C1 segment of cervical spinal cord (tissue), 14 donors: ENCODE measurements at places on chromosomes 12 and 14.

- DNase-seq = no peak
These were observed 8.6 kb upstream of the CCDC196 start for GRCh38 chr14:66477567-66477966.

DNA sequence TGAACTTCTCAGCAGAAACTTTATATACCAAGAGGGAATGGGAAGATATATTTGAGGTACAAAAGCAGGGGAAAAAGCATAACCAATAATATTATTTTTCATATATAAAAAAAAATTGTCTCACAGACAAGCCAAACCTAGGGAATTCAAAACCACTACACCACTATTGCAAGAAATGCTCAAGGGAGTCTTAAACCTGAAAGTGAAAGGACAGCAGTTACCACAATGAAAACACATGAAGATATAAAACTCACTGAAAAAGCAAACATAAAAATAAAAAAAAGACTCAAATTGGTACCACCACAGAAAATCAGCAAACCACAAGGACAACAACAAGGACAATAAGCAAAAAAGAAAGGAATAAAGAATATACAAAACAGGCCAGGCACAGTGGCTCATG lies 131.9 kb downstream of the CEP128 start:
- no peak for DNase-seq

- DNase-seq = no peak
These were observed 11.5 kb upstream of the SCARB1 start for GRCh38 chr12:124874988-124875802.

- no peak for DNase-seq
These were observed 54.7 kb downstream of the LRCOL1 start for GRCh38 chr12:132555686-132556085.

DNA sequence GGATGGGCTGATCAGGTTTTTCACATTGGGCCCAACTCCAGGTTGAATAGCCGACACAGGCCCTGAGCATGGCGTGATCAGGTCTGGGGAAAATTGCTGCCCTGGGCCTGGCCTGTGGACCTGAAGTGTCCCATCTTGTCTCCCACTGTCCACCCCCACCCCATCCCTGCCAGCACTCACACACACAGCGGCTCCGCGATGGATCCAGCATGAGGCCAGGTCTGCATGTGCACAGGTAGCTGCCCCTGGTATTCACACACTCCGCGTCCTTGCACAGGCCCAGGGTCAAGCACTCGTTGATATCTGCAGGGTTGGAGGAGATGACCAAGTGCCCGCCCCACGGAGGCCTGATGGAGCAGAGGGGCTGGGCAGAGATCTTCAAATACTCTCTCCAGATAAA lies 38.7 kb downstream of the ISCA2 start:
- DNase-seq = no peak

GRCh38 chr14:55980970-55981369 lies 137.2 kb upstream of the PELI2 start:
- DNase-seq = no peak

GRCh38 chr14:101288436-101289229 lies 272.7 kb upstream of the DIO3 start:
- no peak for DNase-seq

- no peak for DNase-seq
These were observed 350.7 kb downstream of the PRKD1 start for GRCh38 chr14:29576927-29577326.

DNA sequence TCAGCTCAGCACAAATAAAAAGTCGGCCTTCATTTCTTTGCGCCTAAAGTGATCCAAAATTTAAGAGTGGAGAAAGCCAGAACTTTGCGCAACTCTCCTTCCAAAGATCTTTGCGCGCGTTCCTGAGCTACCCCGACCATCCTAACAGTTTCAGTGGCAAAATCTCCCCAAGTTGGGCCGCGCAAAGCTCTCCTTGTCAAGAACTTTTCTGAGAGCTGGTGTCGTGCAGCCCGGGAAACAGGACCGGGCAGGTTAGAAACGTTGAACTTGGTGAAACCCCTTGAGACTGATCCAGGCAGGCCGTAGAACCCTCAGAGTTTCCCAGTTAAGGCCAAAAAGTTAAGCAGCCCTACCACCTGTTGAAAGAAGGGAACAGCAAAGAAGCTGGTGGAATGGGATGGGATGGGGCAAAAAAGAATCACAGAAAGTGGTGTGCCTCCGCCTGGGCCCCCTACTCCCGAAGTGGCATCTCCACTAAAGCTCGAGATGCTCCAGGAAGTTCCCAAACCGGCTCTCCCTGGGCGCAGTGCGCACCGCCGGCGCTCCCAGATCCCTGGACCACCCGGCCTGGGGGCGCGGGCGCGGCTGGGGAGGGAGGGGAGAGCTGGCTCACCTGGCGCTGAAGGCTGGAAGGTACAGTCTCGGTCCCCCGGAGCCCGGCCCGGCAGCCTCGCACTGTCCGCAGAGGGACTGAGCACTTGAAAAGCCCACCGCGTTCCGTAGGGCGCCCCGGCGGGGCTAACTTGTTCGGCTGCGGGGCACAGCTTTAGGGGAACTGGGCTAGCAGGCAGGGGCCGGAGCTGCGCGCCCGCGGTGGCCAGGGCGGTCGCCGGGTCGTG lies 768 bp downstream of the DBX2 start:
- DNase-seq = no peak

- no peak for DNase-seq
These were observed at the start of gene MMP17 for GRCh38 chr12:131827961-131828534. Gene MMP17, plus strand, starts transcription at chr12:131828393. Its CDS starts 102 bp downstream, at chr12:131828495.

DNA sequence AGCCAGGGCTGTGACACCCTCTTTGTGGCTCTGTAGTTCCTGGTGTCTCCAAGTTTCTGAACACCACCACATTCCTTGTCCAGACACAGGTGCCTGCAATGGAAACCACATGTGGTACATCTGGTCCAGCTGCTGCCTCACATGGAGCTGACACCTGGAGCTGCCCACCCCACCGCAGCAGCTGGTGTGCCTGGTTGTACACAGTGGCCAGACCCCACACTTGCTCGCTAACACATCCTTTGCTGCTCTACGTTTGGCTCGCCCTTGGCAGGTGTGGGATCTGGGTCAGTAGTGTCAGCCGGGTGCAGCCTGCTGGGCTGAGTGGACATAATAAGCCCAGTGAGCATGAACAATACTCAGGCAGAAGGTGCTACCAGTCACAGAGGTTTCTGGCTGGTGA lies 198.9 kb downstream of the ADGRD1 start:
- no peak for DNase-seq

DNA sequence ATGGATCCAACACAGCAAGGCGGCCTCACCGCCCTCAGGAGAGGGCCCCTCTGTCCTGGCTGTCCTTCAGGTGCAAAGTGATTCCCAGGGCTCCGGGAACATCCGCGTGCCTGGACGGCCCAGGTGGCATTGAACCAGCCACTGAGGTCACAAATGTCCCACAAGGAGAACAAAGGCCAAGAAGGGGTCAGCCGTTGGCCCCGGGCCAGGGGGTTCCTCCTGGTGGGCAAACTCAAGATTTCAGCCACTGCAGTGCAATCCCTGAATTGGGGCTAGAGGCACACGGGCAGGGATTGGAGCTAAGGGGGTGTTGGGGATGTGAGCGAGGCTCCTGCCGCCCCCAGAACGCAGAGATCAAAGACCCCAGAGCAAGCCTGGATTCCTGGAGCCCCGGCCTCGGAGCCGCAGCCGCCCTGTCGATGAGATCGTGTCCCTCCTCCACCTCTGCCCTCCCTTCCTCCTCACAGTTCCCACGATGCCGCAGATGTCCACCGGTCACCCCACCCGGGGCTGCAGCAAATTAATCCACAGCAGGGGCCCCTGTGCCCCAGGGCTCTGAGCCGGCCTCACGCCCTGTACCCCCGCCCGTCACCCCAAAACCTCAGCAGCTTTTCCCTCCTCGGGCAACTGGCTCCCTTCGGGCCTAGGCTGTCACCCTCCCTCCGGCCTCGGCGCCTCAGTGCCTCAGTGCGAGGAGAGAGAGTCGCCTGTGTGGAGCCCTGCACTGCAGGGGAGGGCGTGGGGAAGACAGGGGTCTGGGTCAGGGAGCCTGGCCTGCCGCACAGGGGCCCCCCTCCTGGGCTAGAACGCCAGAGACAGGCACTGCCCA lies 56.7 kb upstream of the GALNT9 start:
- no peak for DNase-seq

DNA sequence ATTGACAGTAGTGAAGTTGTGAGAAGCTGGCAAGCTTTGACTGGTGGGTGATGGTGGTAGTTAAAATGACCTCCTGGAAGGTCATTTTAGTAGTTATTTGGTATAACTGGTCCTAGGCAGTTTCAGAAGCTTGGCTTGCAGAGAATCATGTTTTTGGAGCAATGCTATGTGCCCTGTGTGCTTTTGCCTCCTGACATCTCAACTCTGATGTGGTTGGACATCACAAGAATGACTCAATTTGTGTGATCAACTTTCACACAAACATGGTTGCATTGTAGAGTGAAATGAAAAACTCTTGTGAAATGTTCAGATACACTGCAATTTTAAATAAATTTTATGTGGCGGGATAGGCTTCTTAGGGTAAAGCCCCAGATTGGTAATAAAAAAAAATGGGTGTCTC lies 8.3 kb upstream of the ABCD2 start:
- DNase-seq = no peak

DNA sequence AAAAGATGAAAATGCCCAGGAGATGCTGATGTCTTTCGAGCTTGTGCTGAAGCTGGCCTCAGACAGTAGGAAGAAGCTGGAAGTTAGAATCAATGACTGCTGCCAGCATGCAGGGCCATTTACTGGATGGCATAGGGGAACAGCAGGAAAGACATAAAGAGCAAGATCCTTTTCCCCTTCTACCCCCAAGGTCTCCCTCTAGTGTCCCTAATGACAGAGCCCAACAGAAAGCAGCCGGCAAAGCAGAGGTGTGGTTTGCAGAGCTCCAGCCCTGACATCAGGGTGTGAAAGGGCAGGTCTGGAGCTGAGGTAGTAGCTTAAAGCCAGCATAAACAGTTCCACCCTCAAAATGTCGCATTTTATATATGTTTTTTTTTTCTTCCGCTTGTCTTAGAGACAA lies 1560.7 kb upstream of the TMEM132C start:
- no peak for DNase-seq

DNA sequence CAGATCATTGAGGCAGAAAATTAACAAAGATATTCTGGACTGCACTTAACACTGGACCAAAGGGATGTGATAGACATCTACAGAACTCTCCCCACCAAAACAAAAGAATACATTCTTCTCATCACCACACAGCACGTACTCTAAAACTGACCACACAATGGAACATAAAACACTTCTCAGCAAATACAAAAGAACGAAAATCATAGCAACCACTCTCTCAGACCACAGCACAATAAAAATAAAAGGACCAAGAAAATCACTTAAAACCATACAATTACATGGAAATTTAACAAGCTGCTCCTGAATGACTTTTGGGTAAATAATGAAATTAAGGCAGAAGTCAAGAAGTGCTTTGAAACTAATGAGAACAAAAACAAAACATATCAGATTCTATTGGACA lies 254.0 kb upstream of the STXBP6 start:
- no peak for DNase-seq

DNA sequence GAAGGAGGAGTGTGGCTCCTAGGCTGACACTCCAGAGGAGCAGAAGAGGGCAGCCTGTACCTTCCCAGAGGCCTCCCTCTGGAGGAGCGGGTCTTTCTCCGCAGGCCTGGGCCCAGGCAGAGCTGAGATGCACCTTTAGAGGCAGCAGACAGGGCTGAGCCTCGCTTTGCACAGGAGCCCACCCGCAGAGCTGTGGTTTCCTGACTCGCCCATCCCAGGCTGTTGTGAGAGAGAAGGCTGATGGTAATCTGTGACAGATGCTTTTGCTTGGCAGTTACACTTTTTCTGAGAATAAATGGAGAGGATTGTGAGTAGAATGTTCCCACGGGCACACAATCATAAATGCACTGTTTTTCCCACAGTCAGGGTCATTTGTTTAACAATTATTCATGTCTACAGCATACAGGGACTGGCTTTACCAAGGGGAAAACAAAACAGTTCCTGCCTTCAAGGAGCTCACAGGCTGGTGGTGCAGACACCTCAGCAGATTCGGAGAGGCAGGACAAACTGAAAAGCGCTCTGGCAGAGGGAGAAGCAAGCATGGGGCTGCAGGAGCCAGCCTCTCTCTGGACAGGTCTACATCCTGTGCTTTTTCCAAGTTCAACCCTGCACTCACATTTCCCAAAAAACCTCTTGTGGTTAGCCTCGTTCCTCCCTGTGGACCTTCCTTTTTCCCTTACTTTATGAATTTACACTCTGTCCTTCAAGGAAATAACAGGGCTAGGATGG lies 13.9 kb downstream of the EVL start:
- DNase-seq = no peak

GRCh38 chr14:64421166-64421565 lies 33.0 kb downstream of the MTHFD1 start:
- DNase-seq = no peak

GRCh38 chr14:102644523-102644922 lies 52.1 kb downstream of the RCOR1 start:
- no peak for DNase-seq

DNA sequence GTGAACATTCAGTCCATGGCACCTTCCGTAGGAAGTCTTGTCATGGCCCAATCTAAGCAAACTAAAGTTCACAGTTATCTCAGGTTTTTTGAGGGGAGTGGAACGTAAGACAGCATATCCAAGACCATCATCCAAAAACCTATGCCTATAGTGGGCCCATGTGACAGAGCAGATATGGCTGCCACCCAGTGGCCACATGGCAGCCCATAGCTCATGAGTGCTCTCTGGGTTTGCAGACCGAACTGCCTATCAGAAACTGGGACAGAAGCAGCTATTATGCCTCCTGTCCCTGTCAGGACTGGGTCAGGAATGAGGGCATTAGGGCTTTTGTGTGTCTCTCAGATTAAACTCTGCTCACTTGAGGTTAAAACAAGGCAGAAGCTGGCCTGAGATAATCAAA lies 503.7 kb downstream of the NRXN3 start:
- DNase-seq = no peak

- DNase-seq = no peak
These were observed at the start of gene GLT1D1 for GRCh38 chr12:128852885-128853599. Gene GLT1D1, plus strand, starts transcription at chr12:128853478. Its CDS starts 104 bp downstream, at chr12:128853582.

DNA sequence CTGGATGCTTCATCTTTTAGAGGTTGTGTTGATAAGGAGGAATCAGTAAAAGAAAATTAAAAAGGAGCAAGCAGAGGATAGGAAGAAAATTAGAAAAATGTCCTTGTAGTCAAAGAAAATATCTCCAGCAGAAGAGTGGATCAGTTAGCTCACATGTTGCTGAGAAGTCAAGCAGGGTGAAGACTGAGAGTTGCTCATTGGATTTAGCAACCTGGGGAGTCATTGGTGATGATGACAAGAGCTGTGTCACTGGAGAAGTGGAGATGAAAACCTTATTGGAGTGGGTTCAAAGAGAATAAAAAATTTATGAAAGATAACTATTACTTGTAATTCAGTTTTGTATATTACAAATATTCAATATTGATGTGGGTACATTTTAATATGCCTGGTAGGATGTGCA lies 9.8 kb downstream of the FRMD6 start:
- DNase-seq = no peak

GRCh38 chr12:51001799-51002198 lies 24.4 kb downstream of the SLC11A2 start:
- DNase-seq = no peak

DNA sequence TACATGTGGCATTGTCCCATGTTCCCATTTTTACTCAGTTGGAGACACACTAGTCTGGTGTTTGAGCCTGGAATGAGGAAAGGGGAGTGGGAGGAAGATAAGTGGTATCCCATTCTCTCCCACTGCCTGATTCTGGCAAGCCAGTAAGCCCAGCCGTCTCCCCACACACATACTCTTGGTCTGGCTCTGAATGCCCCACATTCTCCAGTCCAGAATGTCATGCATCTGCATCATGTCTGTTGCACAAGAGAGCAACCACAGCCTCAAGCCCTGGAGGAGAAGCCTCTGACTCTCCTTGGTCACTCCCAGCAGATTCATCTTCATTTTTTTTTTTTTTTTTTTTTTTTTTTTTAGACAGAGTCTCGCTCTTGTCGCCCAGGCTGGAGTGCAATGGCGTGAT lies 48.0 kb downstream of the DRAM1 start:
- no peak for DNase-seq

GRCh38 chr12:23950775-23951451 lies 1.4 kb upstream of the SOX5 start:
- no peak for DNase-seq
